ENCODE measurements at places on chromosomes 4 and X.

DNA sequence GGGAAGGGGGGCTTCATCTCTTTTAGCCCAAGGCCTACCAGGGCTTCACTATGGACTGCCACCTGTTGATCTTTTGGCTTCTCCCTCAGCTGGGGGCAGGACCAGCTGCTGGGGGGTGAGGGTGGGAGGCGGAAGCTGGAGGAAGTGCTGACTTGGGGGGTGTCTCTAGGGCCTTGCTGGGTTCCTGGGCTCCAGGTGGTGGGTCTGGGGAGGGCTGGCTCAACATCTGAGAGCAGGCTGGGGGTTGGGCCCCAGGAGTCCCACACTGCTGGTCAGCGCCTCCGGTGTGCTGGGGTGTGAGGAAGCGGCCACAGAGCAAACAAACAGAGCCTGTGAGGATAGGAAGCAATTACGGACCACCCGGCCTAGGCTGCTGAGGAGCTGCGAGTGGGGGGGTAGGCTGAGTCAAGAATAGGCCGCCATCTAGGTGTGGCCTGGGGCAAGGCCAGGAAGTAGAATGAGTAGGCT, 85.7 kb downstream of the EFNB1 start:
- H3K4me1 ChIP-seq: no peaks in the 10 kb centered on the region
- no peaks in the 10 kb centered on the region for H3K36me3 ChIP-seq
- H3K4me3 ChIP-seq: no peak overlapping the region
- H3K27ac ChIP-seq: no peak overlapping the region
- no peaks in the 10 kb centered on the region for H3K27me3 ChIP-seq

- no peak overlapping the region for H3K4me3 ChIP-seq
- no peaks in the 10 kb centered on the region for H3K27me3 ChIP-seq
- no peaks in the 10 kb centered on the region for H3K36me3 ChIP-seq
- DNase-seq: no peak
- no peaks in the 10 kb centered on the region for H3K4me1 ChIP-seq
- H3K27ac ChIP-seq: no peak overlapping the region
Measured at GRCh38 chr4:79217025-79217424, 108.8 kb downstream of the NAA11 start.

DNA sequence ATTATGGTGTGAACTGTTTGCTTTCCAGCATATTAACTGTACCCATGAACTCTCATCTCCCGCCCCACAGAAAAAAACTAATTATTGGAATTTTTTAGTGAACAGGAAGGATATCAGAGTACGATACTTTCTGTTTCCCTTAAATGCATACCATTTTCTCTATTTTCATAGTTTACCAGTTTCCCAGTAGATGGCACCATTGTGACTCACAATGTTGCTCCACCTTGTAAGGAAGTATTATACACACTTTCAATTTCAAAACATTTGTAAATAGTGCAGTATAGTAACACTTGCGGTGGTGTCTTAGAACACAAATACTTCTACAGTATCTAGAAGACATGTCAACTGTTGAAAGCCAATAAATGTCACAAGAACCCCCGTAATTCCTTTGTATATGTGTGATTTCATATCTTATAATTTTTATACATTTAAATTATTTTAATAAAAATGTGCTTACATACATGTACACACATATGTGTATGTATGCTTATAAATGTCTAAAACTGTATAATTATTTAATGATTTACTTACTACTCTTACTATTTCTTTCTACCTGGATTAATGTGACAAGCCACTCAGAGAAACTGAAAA, 167.3 kb downstream of the SLIT2 start:
- H3K27me3 ChIP-seq: no peaks in the 10 kb centered on the region
- H3K27ac ChIP-seq: no peak overlapping the region
- peak overlapping the region; percentile 23 for H3K4me3 ChIP-seq
- no peaks in the 10 kb centered on the region for H3K36me3 ChIP-seq
- peaks cover 8% of the 10 kb centered on the region for H3K4me1 ChIP-seq

DNA sequence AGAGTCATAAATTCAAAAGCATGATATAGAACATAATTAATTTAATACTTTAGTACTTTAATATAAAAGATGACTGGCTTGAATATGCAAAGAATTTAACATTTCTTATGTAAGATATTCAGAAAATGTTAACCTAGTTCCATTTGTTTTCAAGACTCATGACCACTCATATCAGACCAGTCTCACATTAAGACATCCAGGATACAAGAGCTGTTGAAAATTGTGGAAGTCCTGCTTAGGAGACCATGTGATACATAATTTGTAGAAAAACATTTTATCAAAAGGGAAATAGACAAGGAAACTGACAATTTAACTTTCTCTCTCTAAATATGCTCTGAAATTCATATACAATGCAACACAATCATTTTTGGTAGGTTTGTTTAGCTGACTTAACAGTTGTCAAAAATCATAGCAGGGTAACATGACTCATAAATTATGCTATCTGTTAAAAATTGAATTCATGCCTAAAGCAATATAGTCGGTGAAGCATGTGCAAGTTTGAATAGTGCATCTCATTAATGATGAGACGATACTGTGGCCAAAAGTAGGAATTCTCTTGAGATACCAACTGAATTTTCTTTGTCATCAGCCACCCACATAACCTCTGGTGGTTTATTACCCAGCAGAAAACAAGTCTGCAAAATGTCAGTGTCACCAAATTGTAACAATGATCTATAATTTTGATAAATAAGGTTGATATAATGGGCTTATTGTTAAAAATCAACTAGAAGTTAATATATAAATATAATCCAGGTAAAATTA, 211.4 kb downstream of the GASK1B start:
- H3K4me1 ChIP-seq: no peaks in the 10 kb centered on the region
- no peaks in the 10 kb centered on the region for H3K27me3 ChIP-seq
- H3K36me3 ChIP-seq: no peaks in the 10 kb centered on the region
- no peak overlapping the region for H3K27ac ChIP-seq
- H3K4me3 ChIP-seq: no peak overlapping the region
- DNase-seq: no peak

GRCh38 chr4:57156242-57156990, 46.2 kb upstream of the IGFBP7 start:
- DNase-seq: no peak
- H3K27ac ChIP-seq: no peak overlapping the region
- H3K4me1 ChIP-seq: no peaks in the 10 kb centered on the region

GRCh38 chr4:7227008-7227407, 34.7 kb downstream of the SORCS2 start:
- H3K27ac ChIP-seq: no peak overlapping the region
- H3K27me3 ChIP-seq: no peaks in the 10 kb centered on the region

GRCh38 chr4:160202802-160203201, 1099.9 kb downstream of the RAPGEF2 start:
- no peak overlapping the region for H3K27ac ChIP-seq
- no peak overlapping the region for H3K4me3 ChIP-seq
- H3K36me3 ChIP-seq: no peaks in the 10 kb centered on the region
- H3K27me3 ChIP-seq: no peaks in the 10 kb centered on the region
- no peak for DNase-seq

- no peak for DNase-seq
- H3K36me3 ChIP-seq: peaks cover 100% of the 10 kb centered on the region
- no peaks in the 10 kb centered on the region for H3K4me1 ChIP-seq
Measured at GRCh38 chr4:10079256-10079655, 37.3 kb downstream of the WDR1 start.

- no peaks in the 10 kb centered on the region for H3K27me3 ChIP-seq
- no peaks in the 10 kb centered on the region for H3K4me1 ChIP-seq
- no peak overlapping the region for H3K27ac ChIP-seq
Measured at GRCh38 chr4:188005561-188005960, 10.0 kb downstream of the ZFP42 start.

DNA sequence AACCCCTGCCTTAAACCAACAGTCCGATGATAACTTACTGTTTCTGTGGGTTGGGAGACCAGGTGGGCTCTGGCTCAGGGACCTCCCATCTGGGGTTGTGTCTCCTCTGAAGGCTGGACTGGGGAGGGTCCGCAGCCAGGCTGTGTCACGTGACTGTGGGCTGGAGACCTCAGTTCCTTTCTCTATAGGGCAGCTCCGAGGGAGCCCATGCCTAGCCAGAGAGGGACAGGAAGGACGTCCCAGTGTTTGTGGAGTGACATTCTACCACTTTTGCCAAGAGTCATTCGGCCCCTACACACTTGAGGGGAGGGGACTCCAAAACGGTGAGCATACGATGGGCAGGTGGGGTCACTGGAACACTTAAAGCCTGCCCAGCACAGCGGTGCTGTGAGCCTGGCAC, 4.5 kb downstream of the PCGF3 start:
- no peak for DNase-seq
- no peak overlapping the region for H3K27ac ChIP-seq
- no peaks in the 10 kb centered on the region for H3K27me3 ChIP-seq
- H3K36me3 ChIP-seq: no peaks in the 10 kb centered on the region
- H3K4me3 ChIP-seq: no peak overlapping the region
- peaks cover 45% of the 10 kb centered on the region for H3K4me1 ChIP-seq

DNA sequence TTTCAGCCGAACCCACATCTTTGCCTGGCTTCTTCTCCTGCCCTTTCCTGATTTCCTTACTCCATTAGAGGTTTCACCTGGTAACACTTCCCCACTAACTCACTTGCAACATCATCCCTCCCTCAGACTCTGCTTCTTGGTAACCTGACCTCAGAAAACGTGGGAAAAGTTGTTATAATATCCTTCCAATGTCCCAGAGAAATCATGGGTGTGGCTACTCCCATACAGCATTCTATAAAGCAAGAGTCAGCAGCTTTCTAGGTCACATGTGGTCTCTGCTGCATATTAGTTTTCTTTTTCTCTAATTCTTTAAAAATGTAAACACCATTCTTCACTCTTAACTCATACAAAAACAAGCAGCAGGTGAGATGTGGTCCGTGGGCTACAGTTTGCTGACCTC, 283.1 kb upstream of the MAOA start:
- H3K27me3 ChIP-seq: no peaks in the 10 kb centered on the region
- no peaks in the 10 kb centered on the region for H3K4me1 ChIP-seq
- no peak for DNase-seq
- H3K27ac ChIP-seq: no peak overlapping the region
- no peaks in the 10 kb centered on the region for H3K36me3 ChIP-seq

DNA sequence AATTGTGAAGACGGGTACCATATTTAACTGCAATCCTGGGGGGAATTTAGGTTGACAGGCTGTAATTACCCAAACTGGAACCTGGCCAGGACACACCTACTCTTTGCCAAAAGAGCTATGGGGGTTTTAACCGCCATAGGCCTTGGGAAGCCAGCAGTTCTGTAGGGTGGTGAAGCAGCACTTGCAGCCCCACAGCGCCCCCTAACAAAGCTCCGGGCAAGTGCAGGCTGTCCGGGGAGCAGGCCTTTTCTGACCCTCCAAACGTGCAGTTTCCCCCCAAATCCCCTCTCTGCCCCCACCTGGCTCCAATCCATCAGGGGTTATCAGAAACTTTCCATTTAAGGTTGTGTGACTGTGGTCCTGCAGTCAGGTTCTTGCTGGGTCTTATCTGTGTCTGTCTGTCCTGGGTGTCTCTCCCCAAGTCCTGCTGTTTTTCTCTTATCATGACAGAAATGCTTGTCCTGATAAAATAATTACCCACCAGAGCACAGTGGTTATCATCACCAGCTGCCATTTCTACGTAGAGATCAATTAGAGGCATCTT, 350.9 kb downstream of the MID1IP1 start:
- H3K27me3 ChIP-seq: no peaks in the 10 kb centered on the region
- H3K27ac ChIP-seq: no peak overlapping the region
- H3K4me3 ChIP-seq: no peak overlapping the region
- no peaks in the 10 kb centered on the region for H3K4me1 ChIP-seq

DNA sequence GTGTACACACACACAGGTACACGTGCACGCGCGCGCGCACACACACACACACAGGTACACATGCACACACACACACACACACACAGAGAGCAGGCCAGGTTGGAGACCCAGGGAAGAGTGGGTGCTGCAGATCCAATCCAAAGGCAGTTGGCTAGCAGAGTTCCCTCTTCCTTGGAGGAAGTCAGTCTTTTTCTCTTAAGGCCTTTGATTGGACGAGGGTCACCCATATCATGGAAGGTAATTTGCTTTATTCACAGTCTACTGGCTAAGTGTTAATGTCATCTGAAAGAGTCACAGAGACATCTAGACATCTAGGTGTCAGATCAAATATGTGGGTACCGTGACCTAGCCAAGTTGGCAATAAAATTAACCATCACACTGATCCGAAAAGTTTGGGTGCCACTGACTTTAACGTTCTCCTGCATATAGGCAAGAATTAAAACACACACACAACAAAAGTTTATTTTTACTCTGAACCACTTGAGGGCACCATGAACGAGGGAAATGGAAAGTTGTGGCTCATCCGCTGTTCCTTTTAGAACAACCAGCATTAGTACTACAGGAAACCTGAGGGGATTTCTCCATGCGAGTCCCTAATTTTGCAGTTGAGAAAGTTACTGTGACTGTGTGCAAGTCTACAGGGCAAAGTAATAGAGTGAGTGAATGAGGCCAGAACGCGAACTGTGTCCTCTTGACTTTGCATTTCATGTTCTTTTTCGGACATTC, 66.0 kb upstream of the STOX2 start:
- H3K4me1 ChIP-seq: no peaks in the 10 kb centered on the region
- DNase-seq: no peak
- H3K36me3 ChIP-seq: no peaks in the 10 kb centered on the region
- H3K4me3 ChIP-seq: no peak overlapping the region

DNA sequence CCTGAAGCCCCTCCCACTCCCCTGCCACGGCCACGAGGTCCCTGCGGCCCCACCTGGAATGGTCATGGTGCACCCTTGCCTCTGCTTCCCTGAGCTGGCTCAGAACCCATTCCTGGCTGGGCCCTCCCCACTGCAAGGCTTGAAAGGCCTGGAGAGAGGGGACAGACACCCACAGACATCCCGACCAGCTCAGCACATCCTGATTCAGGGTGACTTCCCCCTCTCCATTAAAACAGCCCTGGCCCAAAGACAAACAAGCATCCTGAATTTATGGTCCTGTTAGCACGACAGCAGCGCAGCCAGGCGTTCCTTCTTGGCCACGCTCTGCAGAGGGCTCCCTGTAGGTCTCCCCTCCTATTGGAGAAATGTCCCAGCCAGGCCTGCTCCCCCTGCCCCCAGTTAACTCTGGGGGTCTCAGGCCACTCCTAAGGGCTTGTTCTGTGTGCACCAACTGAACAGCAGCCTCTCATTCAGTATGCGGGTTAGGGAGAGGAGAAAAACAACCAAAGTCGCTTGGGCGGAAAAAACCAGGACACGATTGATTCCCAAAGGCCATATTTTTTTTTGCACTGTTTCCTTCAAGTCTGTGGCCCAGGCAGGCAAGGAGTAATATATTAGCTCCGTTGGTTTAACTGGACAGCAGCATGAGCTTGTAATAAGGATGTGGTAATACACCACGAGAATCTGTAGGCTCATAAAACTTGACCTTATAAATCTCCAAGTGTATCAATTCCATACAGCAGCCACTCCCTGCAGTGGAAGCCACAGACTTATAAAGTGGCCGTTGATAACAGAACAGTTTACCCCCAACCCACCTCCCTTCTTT, 106.7 kb upstream of the MSX1 start:
- no peaks in the 10 kb centered on the region for H3K27me3 ChIP-seq
- no peak for DNase-seq

GRCh38 chrX:110087485-110088356, 84.8 kb downstream of the TMEM164 start:
- no peaks in the 10 kb centered on the region for H3K36me3 ChIP-seq
- H3K4me1 ChIP-seq: peaks cover 8% of the 10 kb centered on the region
- no peaks in the 10 kb centered on the region for H3K27me3 ChIP-seq

- no peak for DNase-seq
- H3K27ac ChIP-seq: no peak overlapping the region
- H3K4me3 ChIP-seq: no peak overlapping the region
- no peaks in the 10 kb centered on the region for H3K4me1 ChIP-seq
Measured at GRCh38 chr4:142984871-142985585, 138.9 kb upstream of the INPP4B start.

Measured in vagina (tissue), 2 donors.